ENCODE measurements at places on chromosomes 11 and 22.

DNA sequence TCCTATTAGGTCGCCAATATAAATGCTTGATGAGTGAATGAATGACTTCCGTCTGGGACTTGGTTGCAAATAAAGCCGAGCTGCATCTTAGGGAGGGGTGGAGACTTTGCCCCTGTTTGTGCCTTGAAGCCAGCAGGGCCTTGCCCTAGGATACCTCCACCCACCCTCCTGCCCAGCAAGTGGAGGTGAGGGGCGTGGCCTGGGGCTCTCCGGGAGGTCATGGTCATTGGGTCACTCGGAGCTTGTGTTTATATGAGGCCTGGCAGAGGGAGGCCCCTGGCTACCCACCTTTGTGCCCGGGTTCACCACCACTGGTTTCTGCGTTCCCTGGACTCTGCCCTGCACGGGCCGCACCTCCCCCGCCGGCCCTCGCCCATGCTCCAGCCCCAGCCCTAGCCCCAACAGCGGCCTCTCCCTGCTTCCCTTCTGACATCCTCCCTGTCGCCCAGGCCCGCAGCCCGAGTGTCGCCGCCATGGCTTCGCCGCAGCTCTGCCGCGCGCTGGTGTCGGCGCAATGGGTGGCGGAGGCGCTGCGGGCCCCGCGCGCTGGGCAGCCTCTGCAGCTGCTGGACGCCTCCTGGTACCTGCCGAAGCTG, 4.3 kb downstream of the MPST start:
- no peak for DNase-seq

- DNase-seq = no peak
Observed at GRCh38 chr11:134643115-134644012, 231.3 kb upstream of the B3GAT1 start.

DNA sequence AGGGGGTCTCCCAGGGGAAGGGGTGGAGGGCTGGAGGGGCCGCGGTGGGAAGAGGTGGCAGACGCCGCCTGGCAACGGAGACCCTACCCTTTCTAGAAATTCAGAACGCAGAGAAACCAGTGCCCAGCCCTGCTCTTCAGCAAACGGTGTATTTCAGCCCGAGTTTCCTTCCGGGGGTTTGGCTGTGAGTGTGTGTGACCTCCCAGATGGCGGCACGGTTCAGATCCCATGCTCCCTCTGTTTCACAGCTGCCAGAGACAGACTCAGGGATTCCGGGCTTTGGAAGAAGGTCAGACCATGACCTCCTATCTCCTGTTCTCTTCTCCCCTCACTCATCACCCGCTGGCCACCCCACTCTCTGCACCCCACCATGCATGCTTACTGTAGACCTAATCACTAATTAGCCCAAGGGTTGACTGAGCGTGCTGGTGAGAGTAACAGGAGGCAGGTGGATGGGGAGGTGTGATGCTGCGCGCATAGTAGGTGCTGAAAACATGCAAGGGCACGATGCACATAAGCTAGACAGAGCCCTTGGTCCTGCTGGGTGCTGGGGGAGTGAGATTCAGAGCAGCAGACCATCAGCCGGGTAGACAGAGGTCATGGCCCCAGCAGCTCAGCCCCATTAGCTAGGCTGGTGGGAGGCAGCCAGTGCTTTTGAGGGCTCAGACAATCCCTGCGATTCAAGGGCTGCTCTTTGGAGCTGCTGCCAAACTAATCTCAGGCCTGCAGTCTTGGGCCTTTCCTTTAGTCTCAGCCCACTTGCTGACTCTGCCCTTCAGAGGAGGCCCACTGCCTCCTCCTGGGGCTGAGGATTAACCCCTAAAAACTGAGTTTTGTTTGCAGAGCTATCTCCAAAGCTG, 256.5 kb upstream of the CADM1 start:
- no peak for DNase-seq

GRCh38 chr22:44107340-44107739, 73.4 kb upstream of the PARVG start:
- no peak for DNase-seq

GRCh38 chr22:27801616-27802345, at the start of gene MN1:
TSS of gene MN1 (minus strand) at chr22:27801756. CDS start at chr22:27800543, 1,213 bp downstream.
- DNase-seq = peak; percentile 40

GRCh38 chr11:109648804-109649203, 226.8 kb downstream of the C11orf87 start:
- DNase-seq = no peak

DNA sequence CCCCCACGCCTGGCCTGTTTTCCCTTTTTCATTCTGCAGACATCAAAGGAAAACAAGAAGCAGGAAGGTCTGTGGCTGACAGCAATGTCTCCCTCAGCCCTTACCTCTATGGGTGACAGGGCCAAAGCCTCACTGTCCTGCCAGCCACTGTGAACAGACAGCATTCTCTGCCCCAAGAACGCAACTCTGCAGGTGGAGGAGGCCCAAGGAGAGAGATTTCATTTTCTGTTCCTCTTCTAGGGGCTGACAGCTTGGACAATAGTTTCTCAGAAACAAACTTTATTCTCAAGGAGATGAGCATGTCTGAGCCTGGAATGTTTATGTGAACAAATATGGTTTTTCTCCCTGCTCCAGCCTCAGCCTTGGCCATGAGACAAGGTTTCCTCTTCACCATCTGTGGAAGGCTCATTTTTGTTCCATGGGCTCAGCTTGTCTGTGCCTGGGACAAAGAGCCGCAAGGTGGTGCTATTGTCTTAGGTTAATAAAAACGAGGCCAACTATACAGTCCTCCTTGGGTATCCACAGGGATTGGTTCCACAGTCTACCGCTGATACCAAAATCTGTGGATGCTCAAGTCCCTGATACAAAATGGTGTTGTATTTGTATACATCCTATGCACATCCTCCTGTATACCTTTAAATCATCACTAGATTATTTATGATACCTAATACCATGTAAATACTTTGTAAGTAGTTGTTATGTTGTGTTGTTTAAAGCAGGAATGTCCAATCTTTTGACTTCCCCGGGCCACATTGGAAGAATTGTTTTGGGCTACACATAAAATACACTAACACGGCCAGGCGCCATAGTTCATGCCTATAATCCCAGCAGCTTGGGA, 5.8 kb downstream of the PIWIL3 start:
- DNase-seq = peak; percentile 76

GRCh38 chr22:25153961-25154666, 45.5 kb upstream of the CRYBB3 start:
- peak; percentile 16 for DNase-seq

- peak; percentile 14 for DNase-seq
Observed at GRCh38 chr11:57567515-57568329, at the start of gene UBE2L6. TSS of gene UBE2L6 (minus strand) at chr11:57567672. CDS start at chr11:57567611, 61 bp downstream.

Measured in pons (tissue), 1 donor.